ENCODE measurements at places on chromosomes 5 and 9. TPM values are rescaled to one million over a fixed set of nuclear protein-coding genes. Genes with fewer than 3 reads are reported as not detected.

GGTA1 gene
- 37.8 TPM for total RNA-seq

- DNase-seq = no peak
Observed at GRCh38 chr5:167923396-167923795, 368.0 kb upstream of the WWC1 start.

- DNase-seq = no peak
Observed at GRCh38 chr9:108621991-108622855, 233.6 kb downstream of the ACTL7B start.

GRCh38 chr9:121781701-121782464, 130.4 kb downstream of the DAB2IP start:
- DNase-seq = peak; percentile 7

DNA sequence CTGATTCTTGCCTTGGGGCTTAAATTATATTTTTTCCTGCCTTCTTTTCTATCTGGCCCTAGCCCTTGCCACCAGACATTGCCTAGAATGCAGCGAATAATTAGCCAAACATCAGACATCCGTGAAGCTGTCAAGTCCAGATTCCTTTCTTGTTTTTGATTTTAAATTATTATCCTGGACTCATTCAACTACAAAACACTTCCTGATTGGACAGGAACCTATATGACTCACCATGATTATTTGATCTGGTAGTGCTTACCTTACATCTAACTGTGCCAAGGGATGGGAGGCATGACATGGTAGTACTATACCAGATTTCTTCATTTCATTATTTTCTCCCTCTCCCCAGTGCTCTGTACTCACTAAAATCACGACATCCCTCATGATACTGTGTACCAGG, 829.6 kb downstream of the TLR4 start:
- no peak for DNase-seq

DNA sequence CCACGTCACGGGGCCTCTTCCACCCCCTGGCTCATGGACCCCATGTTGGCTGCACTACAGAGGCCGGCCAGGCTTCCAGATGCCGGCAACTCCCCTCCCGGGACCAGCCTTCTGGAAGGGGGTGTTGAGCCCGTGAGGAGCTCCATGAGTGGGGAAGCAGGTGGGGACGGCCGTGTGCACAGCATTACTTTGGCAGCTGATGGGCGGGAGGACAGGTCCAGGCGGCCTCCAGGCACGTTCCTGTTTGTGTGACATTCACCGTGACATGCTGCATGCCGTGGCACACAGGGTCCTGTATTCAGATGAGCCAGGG, 29.1 kb upstream of the ABO start:
- no peak for DNase-seq

GRCh38 chr5:118946138-118946800, 42.1 kb downstream of the DTWD2 start:
- no peak for DNase-seq

GRCh38 chr5:74251141-74252035, 389.1 kb downstream of the ENC1 start:
- peak; percentile 27 for DNase-seq

DNA sequence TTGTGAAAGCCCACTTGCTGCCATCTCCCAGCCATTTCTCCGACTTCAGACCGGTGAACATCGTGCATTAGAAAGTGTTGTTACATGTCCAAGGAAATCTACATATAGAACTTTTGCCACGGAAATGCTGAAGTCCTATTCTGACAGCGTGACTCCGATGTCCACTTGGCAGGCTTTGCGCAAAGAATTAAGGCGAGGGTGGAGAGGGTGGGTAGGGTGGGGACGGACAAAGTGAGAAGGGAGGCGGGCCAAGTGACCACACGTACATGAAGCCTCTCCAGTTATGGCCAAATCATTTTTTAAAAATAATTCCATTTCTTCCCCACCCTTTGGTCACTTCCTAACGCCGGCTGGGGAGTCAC, 460 bp upstream of the ACO1 start:
- DNase-seq = no peak

ADAMTSL2 gene
- 2.4 TPM for total RNA-seq

PCDHGA8 gene
- 2.2 TPM for total RNA-seq

- DNase-seq = peak; percentile 66
Observed at GRCh38 chr9:135501261-135502167, 1.0 kb downstream of the MRPS2 start.

DNA sequence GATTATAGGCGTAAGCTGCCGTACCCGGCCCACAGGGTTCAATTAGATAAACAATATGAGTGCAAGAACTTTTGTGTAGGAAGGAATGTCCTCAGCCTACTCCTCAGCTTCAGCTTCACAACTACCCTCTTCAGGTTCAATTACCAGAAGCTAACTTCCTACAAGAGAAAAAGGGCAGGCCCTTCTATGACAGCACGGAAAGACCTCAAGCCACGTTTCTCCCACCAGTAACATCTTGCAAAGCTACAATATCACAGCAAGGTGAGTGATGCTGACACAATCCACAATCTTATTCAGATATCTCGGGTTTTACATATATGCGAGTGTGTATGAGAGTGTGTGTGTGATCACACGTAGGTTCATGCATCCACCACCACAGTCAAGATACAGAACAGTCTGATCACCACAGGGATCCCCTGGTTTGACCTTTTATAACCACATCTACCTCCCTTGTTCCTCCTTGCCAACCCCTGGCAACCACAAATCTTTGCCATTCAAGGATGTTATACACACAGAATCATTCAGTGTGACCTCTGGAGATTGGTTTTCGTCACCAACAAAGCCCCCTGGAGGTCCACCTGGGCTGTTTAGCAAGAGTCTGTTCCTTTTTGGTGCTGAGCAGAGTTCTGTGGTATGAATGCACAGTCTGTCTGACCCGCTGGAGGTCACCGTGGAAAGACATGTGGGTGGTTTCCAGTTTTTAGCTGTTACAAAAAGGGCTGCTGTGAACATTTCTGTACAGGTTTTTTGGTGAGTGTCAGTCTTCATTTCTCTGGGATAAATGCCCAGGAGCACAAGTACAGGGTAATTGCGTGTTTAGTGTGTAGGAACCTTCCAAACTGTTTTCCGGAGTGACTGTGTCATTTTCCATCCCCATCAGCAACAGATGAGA, 38.2 kb downstream of the IPPK start:
- DNase-seq = no peak

DNA sequence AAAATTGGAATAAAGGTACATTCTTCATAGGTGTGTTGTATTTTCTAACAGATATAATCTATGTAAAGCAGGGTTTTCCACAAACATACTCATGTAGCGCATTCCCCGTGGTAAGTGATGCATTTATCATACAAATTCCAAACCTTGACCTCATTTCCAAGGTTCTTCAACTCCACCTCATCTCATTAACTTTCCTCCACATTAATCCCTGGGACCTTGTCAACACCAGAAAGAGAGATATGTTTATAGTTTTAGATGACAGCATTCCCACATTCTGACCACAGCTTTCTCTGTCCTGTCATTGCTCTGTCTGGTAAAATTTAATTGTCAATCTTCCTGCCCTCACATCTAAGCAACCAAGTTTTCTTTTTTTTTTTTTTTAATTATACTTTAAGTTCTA, 415.1 kb downstream of the TMEM161B start:
- DNase-seq = no peak

- no peak for DNase-seq
Observed at GRCh38 chr5:15001517-15001916, 129.9 kb upstream of the ANKH start.

All from transverse colon (tissue), 4 donors.